CD4-positive, alpha-beta T cell treated with Interleukin-15 for 4 hours (primary cell): ENCODE measurements at places on chromosomes 13 and 19.
A peak's percentile ranks its signal among the peaks of the same experiment; 100 is the strongest.

- DNase-seq = peak; percentile 61
Observed at GRCh38 chr13:45119469-45119990, 780 bp upstream of the GTF2F2 start.

DNA sequence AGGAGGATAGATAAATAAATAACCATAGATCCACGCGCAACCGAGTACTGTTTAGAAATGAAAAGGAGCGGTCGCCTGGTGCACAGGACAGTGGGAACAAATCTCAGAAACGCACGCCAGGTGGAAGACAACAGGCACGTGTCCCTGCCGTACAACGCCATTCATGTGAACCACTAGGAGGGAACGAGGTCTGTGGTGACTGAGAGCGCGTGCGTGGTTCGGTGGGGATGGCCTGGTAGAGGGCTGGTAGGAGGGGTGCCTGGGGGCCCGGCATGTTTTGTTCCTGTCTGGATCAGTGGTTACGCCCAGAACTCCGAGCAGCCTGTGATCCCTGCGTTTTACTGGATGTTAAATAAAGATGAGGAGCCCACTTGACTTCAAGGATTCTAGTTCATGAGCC is 111.9 kb downstream of the KDM4B start:
- no peak for DNase-seq

- DNase-seq = peak; percentile 65
Observed at GRCh38 chr19:9323557-9323918, 441 bp upstream of the ZNF559 start.

DNA sequence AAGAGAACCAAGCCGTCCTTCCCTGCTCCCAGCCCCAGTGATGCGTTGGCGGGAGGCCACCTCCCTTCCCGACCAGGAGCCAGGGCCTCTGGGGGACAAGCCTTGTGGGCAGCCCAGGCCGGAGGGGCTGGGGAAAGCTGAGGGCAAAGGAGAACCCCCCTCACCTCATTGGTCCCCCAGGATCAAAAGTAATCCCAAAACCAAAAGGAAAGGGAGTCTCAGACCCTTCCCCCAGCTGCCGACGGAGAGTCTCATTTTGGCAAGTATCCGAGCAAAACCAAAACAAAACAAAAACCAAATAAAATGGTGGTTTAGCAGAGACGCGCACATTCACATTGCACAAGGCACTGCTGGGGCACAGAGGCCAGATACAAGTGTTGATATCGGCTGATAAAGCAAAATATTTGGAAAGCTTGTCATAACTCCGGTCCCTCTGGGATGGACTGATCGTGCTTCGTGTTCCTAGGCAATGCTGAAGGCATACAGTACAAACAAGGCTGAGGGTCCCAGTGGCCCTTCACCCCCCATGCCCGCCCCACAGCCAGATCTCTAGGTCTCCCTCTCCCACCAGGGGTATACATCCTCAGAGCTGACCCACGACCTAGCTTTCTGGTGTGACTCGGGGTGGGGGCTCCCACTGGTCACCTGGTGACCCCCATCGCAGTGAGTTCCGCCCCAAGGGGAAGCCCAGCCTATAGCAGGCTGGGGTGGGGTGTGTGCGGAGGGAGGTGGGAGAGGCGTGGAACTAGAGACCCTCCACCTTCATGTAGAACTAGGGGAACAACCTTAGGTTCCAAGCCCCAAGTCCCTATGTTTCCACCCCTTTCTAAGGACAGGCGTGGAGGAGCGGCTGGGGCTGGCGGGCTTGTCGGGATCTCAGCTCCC is 2.1 kb downstream of the CEBPA start:
- no peak for DNase-seq

- DNase-seq = no peak
Observed at GRCh38 chr13:79469608-79470007, 11.3 kb upstream of the NDFIP2 start.

- no peak for DNase-seq
Observed at GRCh38 chr19:6103217-6103644, 7.1 kb downstream of the RFX2 start.

DNA sequence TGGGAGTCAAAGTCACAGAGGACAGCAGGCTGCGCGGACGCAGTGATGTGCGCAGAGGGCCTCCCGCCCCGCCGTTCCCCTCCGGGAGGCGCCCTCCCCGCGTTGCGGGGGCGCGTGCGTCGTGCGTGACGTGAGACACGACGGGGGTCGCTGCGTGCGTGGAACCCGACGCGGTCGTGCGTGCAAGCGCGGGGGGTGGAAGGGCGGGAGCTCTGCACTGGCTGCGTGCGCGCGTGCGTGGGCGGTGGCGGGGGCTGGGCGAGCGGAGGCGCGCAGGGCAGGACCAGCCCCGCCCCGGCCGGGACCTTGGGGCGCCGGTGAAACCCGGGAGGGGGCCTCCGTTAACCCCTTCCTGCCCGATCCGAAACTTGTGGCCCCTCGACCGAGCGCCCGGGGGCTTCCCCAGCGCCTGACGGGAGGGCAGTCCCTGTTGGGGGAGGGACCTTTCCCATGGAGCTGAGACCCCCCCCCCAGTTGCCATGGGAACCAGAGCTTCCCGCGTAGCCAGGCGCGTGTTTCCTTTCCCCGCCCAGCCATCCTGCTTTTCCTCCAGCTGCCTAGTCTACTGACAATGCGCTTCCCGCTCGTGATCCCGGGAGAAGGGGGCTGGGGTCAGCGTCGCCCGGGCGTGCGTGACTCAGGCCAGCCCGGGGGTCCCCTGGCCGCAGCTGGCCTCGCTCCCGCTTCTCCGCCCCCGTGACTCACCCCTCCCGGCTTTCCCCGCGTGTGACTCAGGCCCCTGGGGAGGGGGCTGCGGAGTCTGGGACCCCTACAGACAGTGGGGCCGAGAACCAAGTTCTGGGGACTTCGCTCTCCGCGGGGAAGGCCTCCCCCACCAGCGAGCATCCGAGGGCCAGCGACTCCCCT is 7.3 kb upstream of the HOOK2 start:
- DNase-seq = peak; percentile 92

DNA sequence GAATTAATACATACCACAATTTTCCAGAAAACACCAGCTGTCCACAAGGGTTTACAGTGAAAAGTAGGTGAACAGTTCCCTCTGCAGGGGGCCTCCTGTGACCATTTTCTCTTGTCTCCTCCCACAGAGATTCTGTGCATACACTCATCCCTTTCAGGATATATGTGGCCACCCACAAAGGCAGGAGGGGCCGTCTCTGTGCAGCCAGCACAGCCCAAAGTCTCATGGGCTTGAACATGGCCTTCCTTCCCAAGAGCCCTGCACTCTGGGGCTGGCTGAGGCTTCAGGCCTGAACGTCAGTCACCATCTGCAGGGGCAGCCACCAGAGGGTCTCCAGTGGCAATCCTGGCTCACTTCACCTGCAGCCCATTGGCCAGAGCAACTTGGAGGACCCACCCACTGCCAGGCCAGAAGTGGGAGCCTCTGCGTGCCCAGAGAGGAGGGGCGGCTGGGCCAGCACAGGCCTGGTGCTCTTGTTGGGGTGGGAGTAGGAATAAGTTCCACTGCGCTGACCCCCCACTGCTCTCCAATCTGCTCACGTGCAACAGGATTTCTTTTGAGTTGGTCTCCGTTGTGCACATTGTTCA is 25.1 kb downstream of the TMEM161A start:
- DNase-seq = no peak

DNA sequence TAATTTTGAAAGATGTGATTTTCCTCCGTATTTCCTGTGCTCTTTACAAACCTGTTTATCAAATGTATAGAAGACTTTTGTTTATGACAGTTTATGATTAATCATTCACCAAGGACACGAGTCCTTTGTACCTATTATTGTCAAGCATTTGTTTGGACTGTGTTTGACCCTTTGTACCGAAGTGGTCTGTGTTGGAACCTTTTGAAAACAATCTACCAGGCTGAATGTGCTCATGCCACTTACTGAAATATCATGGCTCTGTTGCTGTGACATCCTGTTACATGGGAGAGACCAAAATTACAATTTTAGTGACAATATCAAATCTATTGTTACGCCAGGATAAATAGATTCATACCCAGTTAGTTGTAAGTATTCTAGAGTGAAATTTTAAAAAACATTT is 193.6 kb downstream of the IRS2 start:
- DNase-seq = no peak

DNA sequence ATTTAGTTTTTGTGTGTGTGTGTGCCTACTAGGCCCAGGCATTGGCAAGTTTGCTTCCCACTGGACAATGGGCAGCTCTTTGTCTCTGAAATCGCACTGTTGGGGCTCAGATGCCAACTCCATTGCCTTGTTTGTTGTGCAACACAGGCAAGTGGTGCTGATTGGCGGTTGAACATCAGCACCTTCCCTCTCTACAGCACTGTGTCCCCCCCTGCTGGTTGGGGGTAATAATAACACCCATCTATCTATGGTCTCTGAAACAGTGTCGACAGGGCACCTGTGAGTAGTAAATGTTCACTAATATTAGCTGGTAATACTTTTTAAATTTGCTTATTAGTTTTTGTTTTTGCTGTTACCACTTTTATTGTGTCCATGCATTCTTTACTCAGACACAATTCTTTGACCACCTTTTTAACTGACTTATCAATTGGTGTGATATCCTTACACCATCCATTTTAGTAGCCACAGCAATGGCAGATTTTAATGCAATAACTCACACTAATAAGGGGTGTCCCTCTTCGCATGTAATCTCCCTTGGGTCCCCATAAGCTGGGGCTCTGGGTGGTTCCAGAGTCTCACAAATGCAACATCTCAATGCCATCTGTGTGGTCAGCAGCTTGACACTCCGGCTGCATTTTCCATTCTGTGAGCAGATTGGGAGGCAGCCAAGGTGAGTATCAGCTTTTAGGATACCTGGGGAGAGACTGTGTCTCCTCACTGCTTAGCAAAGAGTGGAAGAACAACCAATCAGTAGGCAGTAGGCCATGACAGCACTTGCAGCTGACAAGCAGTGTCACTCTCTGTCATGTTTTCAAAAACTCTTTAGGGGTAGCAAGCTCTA is 47.7 kb upstream of the UQCRFS1 start:
- DNase-seq = peak; percentile 13

GRCh38 chr13:30615481-30615865 is 2.2 kb upstream of the USPL1 start:
- DNase-seq = no peak

DNA sequence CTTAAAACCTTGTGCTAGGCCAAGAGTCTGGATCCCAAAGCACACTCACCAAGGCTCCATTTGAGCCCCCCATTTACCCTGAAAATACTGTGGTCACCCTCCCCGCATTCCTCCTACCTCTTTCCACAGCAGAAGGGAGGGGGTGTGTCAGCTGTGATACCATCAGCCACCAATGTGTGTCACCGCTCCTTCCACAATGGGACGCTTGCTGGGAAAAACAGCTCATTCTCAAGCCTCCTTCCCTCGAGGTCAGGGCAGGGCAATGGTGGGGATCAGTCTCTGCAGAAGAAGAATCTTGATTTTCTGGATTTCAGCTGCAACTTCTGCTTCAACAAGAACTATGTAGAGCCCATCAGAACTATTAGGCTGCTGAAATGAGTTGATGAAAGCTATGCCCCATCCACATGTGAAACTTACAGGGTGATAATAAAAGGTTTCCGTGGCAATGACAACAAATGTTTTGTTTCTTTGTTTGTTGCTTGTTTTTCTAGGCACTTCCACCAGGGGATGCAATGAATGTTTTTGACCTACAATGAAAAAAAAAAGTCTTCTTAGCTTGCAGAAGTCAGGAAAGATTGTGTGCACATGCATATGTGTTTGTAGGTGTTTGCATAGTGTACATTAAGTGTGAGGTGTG is 26.4 kb upstream of the ZNF507 start:
- DNase-seq = no peak

DNA sequence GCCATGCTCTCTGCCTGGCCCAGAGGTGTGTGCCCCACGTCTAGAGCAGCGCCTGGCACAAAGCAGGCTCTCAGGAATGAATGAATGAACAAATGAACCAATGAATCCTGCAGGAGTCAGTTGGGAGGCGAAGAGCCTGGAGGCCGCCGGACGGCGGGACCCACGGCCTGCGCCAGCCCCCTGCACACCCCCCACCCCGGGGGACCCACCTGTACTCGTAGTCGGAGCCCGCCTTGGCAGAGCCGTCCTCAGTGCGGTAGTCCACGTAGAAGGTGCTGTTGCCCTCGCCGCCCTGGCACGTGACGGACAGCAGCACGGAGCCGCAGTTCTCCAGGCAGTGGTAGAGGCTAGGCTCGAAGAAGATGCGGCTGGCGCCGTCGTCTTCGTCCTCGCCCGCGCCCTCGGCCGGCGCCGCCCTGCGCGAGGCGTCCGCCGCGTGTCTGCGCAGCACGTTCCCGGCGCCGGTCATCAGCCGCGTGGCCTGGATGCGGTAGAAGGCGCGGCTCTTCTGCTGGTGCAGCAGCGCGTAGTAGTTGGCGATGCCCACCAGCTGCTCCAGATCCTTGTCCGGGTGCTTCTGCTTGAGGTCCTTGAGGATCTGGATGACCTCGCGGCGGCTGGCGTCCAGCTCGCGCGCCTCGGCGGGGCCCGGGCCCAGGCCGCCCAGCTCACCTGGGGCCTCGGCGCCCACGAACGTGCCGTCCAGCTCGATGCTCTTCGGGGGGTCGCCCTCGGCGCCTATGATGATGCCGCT is 14.8 kb downstream of the SLC8A2 start:
- DNase-seq = no peak

- no peak for DNase-seq
Observed at GRCh38 chr13:27018882-27019281, 152.7 kb downstream of the USP12 start.

DNA sequence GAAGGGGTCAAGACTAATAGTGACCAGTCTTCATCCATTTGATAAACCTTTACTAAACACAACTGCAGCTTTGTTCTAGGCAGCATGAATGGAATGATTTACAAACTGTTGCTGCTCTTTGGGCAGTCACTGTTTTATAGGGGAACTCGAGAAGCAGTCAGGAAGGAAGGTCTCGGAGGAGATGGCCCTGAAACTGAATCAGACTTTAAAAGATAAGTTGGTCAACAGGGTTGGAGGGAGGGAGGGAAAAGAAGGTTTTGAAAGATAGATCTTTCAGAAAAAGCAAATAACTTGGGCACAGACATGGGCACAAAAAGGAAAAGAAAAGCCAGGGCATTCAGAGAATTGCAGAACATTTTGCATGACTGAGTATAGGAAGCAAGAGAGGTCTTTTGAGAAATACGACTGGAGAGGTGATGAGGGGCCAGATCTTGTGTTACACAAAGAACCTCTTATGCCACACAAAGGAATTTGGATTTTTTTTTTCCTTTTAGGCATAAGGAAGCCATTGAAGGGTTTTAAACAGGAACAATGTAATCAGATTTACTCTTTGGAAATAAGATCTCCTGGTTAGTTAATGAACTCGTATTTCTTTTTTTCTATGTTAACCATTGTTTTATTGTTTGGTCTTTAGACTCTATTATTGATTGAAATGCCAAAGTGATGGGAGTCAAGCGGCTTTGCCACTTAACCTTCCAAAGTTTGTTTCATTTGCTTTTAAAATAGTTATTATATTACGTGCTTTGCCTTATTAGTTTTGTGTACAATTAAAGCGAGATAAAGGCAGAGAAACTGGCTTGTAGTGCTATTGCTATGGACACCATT is 37.5 kb upstream of the SACS start:
- no peak for DNase-seq

DNA sequence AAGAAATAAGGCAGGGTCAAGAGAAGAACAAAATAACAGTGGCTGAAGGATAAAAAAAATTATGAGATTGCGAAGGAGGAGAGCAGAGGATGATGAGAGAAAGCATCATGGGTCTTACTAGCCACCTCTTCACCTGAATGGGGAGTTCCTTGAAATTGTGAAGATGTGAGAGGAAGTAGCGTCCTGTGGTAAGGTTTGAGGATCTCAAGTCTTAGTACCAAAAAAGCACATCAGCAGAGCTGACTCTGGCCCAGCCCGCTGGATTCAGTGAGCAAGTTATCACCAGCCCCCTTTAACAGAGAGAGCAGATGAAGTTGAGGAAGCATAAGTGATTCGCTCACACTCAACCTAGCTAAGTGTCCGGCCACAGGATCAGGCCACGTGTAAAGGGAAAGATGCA is 61.8 kb downstream of the RXFP2 start:
- DNase-seq = no peak
